Fibroblast of upper back skin (primary cell): ENCODE measurements at places on chromosomes 16 and 17.

- DNase-seq = peak; percentile 91
Observed at GRCh38 chr16:27769561-27770255, 219.8 kb downstream of the KATNIP start.

GRCh38 chr17:6392609-6393350 is 42.1 kb downstream of the AIPL1 start:
- no peak for DNase-seq

DNA sequence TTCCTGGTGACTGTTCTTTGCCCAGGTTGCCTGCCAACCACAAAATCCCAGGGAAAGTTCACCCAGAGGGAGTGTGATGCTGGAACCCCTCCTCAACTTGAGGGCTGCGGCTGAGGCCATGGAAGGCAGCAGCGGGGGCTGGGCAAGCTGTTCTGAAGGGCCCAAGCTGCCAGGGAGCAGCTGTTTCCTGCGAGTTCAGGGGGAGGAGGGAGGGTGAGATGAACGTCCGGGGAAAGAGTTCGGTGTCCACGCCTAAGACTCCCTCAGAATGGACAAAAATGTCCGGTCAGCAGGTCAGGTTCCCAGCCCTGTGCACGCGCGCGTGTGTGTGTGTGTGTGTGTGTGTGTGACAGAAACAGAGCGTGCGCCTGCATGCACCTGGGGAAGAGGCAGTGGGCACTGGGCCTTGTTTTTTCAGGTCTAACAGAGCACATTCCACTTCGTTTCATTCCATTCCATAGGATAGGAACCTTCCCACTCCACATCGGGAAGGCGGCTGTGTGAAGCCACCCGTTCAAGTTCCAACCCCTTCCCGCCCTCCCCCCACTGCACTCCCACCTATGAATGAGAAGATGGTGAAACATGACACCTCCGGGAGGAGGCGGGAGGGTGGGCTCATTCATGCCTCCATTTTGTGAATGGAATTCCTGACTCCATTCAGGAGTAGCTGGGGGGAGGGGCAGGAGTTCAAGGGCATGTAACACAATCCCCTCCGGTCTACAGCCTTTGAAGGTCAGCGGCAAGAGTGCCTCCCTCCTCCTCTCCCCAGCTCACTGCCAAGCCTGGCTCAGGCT is 15.7 kb downstream of the ETV4 start:
- DNase-seq = peak; percentile 96

DNA sequence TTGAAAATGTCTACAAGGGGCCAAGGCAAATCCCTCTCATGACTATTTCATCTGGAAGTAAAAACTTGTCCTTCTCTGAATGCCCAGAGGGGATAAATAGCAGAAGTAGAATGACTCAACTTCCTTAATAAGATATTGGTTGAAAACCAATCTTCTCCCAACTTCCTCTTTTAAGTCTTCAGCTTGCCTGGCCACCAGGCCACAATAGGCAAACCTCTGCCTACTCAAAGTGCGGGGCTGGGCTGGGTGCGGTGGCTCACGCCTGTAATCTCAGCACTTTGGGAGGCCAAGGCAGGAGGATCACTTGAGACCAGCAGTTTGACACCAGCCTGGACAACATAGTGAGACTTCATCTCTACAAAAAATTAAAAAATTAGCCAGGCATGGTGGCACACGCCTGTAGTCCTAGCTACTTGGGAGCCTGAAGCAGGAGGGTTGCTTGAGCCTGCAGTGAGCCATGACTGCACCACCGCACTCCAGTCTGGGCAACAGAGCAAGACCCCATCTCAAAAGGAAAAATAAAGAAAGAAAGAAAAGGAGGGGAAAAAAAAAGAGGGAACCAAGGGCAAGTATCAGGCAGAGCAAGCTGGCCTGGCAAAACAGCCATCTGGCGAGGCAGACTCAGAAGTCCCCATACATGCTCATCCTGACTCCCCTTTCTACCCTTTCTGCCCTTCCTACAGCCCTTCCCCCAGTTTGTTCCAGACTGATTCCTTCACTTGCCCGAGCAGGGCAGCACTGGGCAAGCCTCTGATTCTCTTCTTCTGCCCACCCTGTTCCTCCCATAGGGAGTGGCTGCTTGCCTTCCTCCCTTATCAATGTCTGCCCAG is 20.6 kb downstream of the MAP3K14 start:
- peak; percentile 46 for DNase-seq

DNA sequence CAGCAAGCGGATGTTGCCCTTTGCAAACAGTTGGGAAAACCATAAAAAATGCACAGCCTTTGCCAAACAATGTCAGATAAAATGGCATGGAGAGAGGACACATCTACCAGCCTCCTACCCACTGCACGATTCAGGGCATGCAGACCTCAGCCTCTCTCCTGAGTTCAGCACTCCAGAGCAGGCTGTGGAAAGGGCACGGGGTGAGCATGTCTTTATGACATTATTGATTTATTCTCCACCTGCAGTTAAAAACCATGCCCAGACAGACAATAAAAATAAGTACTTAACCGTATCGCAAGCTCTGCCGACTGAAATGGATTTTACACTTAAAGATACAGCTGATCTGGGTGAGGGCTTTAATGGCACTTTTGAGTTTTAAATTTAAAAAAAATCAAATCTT is 127.1 kb downstream of the MAF start:
- DNase-seq = no peak

- no peak for DNase-seq
Observed at GRCh38 chr16:70418274-70418992, 20.5 kb downstream of the ST3GAL2 start.

GRCh38 chr16:21235199-21235585 is 1.7 kb downstream of the ANKS4B start:
- no peak for DNase-seq

DNA sequence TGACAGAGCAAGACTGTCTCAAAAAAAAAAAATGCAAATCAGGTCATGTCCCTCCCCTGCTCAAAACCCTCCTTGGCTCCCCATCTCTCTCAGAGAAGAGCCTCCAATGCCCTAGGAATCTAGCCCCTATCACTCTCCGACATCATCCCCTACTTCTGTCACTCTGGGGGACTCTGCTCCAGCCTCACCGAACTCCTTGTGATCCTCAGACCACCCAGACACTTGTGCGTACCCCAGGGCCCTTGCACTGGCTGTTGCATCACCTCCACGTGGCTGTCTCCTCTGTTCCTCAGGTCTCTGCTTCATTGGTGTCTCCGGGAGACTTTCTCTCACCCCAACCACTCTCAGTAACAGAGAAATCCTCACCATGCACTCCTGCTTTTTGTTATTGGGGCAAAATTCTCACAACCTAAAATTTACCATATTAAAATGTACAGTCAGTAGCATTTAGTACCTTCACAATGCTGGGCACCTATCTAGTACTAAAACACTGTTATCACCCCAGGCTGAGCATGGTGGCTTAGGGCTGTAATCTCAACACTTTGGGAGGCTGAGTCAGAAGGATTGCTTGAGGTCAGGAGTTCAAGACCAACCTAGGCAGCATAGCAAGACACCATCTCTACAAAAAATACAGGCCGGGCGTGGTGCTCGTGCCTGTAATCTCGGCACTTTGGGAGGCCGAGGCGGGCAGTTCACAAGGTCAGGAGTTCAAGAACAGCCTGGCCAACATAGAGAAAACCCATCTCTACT is 15.2 kb downstream of the PLA2G10 start:
- no peak for DNase-seq

- no peak for DNase-seq
Observed at GRCh38 chr16:88550246-88550661, 19.9 kb upstream of the ZC3H18 start.
